ENCODE measurements at places on chromosomes 1 and 21.

DNA sequence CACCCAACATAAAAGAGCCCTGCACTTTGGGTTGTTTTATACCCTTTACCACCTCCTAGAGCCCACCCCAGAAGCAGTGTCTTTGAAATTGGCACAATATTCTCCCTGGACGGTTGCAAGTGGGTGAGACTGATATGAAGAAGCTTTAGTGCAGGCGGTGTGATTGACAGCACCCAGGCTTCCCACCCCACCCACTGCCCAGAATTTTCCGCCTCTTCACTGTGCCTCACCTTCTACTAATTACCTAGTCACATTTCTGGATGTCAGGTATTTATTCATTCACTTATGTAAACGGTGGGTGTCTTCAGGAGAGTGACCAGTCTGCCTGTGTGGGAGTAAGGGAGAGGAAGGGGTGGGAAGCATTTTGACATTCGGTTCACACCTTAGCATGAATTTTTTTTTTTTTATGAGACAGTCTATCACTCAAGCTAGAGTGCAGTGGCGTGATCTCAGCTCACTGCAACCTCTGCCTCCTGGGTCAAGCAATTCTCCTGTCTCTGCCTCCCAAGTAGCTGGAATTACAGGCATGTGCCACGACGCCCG is 1.7 kb upstream of the FAM89A start:
- no peak for DNase-seq

DNA sequence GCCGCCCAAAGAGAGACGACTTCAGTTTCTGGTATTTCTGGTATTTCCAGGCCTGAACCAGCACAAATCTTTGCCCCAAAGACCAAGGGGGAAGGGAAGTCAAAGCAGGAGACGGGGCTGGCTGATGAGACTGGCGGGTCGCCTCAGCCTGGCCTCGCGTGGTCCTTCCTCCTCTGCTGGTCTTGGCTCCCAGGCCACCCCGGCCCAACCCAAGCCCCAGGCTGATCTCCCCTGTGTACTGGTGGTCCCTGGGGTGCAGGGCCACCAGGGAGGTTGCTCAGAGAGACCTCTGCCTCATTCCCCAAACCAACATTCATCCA is 19.9 kb downstream of the WNT4 start:
- DNase-seq = no peak

DNA sequence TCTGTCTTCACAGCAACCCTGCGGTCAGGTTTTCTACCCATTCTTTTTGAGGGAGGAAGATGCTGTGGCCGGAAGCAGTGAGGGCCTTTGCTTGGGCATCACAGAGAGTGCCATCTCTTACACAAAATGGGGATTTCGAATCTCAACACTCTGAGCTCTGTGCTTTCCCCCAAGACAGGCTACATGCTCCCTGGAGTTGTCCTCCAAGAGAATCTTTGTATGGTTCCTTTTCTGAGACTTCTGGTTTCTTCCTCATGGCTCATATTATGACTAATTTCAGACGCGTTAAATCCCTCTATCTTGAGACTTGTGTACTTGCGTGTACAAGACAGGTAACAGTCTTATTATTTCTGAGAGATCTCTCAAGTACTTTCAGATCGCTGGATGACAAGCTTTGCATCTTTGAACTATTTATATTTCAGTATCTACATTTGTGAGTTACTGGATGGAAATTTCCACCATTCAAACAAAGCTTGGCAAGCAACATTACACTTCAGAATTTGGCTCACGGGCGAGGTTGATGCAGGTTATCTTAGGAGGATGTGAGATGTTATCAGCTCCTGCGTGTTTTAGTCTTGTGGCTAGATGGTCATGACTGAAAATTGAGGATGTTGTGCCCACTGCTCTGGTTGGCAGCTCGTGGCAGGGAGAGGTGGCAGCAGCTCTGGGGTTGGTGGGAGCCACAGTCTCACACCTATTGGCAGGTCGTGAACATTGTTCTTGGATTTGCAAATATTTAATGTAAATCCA is 19.4 kb downstream of the ABCG1 start:
- DNase-seq = peak; percentile 67

DNA sequence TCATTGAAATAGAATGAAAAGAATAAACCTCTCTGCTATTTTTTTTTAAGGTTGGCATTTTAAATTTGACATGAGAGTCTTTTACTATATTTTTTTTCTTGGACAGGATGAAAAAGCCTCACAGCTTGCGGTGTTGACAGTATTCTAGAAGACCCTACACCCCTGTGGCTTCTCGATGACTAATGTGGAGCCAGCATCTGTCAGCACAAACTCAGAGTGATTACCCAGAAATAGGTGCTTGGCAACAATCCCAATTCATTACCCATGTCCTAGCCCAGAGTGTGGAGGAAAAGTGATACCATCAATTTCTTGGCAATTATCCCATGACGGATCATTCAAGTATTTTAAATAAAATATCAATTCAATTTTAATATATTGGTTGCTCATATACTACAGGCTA is 186.8 kb upstream of the MAP1LC3C start:
- no peak for DNase-seq

DNA sequence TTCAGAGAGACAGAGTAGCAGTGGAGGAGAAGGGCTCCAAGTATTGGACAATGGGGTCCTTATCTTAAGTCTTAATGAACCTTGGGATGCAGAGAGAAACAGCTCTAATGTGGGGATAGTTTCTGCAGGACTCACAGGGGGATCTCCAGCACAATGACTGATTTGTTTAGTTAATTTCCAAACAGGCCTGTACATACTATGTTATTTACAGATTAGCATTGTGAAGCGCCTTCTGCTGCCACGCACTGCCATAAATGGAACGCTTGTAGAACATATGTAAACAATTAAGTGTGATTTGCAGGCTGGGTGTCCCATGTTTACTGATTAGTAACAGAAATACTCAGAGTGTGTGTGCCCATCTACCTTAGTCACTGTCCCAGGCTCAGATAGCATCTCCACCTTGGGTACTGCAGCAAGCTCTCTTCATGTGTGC is 56.1 kb downstream of the NTPCR start:
- no peak for DNase-seq

DNA sequence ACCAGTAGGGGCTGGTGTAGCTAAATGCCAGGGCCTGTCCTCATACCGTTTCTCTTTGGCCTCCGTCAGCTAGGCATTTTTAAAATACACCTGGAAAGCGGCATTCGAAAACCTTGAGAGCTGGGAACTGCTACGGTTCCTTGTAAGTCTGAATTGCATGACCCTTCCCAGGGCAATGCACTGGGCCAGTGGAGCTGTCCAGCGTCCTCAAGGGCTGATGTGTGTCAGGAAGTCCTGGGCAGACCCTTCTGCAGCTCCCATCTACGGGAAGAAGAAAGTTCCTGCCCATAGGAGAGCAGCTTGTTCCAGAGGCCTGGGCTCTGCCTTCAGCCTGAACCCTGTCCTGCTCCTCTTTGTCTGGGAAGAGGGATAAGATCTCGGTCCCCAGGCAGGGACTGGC is 34.1 kb downstream of the UBASH3A start:
- DNase-seq = no peak

GRCh38 chr1:236343246-236343870 is 50.7 kb upstream of the EDARADD start:
- no peak for DNase-seq

GRCh38 chr1:162822391-162823200 is 32.1 kb downstream of the HSD17B7 start:
- DNase-seq = no peak

- no peak for DNase-seq
Measured at GRCh38 chr1:58893257-58893869, 109.5 kb upstream of the JUN start.

GRCh38 chr1:220182656-220183055 is 88.7 kb downstream of the IARS2 start:
- no peak for DNase-seq

GRCh38 chr1:177857285-177857684 is 112.6 kb downstream of the SEC16B start:
- DNase-seq = no peak

DNA sequence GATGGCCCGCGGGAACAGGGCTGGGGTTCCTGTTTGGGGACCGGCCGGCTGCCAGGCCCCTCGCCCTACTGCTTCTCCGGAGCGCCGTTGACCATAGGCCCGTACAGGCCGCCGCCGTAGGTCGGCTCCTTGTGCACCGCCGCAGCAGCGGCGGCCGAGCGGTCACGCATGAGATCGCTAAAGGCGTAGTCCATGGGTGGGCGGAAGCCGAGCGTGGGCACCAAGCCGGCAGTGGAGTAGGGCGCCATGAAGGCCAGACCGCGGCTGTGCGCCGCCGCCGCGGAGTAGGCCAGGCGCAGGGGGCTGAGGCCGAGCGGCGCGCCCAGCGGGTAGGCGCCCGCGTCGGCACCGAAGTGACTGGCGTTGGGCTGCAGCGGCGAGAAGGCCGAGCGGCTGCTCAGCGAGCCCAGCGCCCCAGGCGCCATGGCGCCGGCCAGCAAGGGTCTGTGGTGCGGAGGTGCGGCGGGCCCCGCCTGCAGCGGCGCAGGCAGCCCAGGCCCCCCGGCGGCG is 4.6 kb downstream of the DMRTA2 start:
- no peak for DNase-seq

DNA sequence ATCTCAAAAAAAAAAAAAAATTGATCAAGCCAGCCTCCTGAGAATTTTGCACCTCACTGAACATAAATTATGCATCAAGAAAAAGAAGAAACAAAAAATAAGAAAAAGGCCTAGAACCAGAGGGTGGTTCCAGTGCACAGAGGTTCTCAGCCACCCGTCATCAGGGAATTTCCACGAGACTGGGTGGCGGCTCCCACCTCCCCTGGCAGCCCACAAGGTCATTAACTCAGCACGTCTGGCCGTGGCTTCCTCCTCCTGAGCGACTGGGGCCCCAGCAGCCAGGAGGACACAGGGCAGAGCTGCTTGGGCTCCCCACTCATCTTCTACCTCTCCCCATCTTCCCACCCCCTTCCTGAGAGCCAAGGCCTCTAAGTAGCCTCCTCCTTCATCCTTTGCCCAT is 15.7 kb upstream of the TMEM51 start:
- DNase-seq = no peak

- no peak for DNase-seq
Measured at GRCh38 chr1:37553598-37553926, 531 bp downstream of the SNIP1 start.

GRCh38 chr1:42861014-42861399 is 14.6 kb downstream of the ZNF691 start:
- DNase-seq = no peak

- DNase-seq = no peak
Measured at GRCh38 chr1:60073605-60074278, at the start of gene C1orf87. Gene C1orf87, minus strand, starts transcription at chr1:60073770. Its CDS starts 1,127 bp downstream, at chr1:60072643.

- DNase-seq = no peak
Measured at GRCh38 chr1:182990413-182991144, 32.6 kb upstream of the LAMC1 start.

- no peak for DNase-seq
Measured at GRCh38 chr1:56901716-56902115, 47.1 kb downstream of the C8A start.

- no peak for DNase-seq
Measured at GRCh38 chr1:46652321-46653100, 15.7 kb downstream of the ATPAF1 start.

DNA sequence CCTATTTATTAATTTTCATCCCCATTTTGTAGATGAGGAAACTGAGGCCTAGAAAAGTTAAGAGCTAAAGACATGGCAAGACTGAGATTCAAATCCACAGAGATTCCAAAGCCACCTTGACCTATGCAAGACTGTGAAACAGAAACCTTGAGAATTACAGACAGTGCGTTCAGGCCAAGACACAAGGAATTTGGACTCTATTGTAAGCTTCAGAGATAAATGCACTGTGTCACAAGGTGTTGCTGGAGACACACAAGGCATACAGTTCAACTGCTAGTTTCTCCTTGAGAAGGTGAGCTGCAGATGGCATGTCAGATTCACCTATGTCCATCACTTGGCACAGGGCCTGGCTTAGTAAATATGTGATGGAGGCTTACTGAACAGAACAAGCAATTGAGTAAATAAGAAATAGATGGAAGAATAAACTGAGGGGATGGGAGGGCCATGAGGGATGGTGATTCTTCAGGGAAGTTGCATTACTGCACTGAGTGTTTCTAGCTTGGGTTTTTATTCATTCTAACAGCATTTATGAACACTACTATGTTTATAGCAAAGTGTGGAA is 215.0 kb downstream of the DAB1 start:
- no peak for DNase-seq

- no peak for DNase-seq
Measured at GRCh38 chr1:39825432-39825941, 36.8 kb upstream of the BMP8B start.

DNA sequence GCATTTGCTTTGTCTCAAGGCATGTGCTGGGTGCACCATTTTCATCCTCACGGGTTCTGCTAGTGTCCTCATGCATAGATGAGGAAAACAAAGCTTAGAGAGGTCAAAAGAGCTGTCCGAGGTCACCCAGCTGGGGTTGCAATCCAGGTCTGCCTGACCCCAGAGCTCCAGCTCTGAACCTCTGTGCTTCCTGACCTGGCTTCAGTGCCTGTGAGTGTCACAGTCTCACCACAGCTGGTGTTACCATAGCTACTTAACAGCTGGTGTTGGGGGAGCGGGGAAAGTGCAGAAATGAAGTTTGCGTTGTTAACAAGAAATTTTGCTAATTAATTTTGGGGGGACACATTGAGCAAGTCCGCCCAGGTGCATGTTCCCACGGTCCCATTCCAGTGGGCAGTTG is 328.5 kb downstream of the KIF26B start:
- DNase-seq = no peak

DNA sequence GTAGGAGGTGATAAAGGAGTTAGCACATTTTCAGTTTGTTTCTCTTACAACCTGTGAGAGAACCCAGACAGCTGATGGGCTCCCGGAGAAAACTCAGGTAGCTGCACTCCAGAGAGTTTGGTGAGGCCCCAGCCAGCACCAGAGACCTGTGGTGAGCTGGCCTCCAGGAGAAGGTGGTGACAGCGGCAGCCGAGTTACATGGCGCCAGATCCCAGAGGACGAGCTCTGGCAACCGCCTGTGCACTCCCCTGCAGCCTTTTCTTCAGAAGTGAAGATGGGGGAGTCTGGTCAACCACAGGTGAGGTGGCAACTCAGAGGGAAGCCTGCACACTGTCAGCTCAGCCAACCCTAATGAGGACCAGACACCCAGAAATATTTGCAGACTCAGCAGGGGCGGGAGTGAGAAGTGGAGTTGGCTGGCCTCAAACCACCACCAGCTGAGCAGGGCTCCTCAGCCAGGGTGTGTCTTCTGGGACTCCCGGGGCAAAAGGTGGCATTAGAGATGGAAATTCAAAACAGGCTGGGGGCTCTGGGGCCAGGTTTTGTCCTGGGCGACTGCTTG is 209.7 kb downstream of the SETD4 start:
- DNase-seq = no peak

- DNase-seq = peak; percentile 75
Measured at GRCh38 chr1:226677027-226678020, 61.8 kb downstream of the ITPKB start.

DNA sequence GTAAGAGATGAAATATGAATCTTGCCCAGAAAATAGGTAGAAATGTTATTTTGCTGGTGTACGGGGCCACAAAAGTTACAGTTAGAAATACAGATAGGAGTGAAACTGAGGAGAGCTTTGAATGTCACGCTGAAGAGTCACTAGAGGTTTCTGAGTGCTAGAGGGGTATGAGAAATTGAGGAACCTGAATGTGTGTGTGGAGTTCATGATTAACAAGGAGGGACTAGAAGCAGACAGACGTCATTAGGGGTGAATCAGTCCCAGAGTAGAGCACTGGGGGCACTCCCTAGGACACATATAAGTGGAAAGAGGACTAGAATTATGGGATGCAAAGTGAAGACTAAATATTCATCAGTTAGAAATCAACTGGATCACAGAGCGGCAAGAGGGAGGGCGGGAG is 188.9 kb upstream of the MAP1LC3C start:
- DNase-seq = no peak

Data from CD4-positive, alpha-beta T cell treated with Interleukin-15 for 4 hours (primary cell).